ENCODE measurements at places on chromosomes 11 and 22.

GRCh38 chr11:125433454-125434121 lies 62.5 kb downstream of the FEZ1 start:
- DNase-seq: no peak

DNA sequence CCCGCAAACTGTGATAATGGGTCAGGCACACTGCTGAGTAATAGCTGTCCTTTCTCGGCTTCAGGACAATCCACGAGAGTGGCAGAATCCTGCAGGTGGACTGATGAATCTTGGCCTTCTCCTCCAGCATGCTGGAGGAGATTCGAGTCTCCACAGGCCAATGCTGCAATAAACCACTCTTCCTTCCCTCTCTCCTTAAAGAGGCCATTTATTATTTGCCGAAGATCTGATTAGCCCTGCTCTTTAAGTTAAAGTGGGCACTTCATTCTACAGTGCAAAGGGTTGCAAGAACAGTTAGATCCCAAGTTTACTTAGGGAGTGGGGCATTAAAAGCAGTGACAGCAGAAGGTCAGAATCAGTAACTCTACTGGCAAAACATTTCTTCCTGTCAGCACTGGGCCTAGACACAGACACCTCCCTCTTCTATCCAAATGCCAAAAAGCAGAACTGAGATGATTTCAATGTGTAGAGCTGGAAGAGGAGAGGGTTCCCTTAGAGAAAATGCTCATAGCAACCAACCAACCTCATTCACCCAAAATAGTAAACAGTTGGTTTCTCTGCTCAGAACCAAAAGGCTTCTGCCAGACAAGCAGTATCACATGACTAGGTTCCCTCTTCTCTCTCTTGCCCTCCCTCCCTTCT lies 121.7 kb downstream of the SGSM3 start:
- no peak for DNase-seq

- DNase-seq: no peak
Observed at GRCh38 chr11:10943968-10944367, 86.1 kb upstream of the ZBED5 start.

DNA sequence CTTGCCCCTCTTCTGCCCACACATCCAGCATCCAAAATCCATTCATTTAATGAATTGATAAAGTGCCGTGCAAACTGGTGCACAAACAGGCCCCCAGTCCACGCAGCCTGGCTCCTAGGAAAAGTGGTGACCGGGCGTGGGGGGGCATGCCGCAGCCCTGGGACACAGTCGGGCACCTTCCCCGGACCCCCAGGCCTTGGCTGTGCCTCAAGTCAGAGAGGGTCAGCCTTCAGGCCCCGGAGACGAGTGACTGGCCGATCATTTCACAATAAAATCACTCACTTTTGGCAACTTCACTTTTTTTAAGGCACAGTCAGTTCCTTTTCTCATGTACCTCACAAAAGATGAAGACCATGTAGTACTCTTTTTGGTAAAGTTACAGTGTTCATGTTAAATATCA lies 8.0 kb downstream of the CDPF1 start:
- DNase-seq: no peak

DNA sequence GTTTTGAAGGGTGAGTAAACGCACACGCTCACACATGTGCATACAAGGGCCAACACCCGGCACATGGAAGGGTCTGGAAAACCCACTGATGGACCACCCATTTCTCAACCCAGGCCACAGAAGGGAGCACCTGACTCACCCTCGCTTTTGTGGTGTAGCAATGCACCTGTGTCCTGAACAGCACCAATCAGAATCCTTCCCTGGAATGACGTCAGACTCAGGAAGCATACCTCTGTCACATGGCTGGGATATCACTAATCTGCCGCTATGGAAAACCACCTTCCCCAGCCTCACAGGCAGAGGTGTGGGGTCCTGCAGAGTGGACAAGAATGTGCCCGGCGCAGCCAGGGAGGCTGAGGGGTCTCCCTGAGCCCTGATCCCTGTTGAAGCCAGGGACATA lies 9.0 kb upstream of the OSM start:
- no peak for DNase-seq

DNA sequence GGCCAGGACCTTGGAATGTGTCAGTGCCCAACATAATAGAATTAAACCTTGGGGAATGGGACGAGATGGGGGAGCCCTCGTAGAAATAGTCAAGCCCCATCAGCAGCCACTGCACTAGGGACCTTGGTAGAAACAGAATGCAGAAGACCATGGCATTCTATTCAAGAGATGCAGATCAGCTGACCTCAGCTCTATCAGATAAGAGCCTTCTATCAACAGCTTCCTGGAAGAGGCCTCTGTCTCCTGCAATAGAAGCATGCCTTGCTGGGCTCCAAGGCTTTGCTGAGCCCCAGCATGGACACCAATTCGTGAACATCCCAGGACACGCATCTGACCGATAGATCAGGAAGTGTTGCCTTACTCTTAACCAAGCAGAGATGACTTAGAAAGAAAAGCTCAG lies 27.5 kb upstream of the FLI1 start:
- DNase-seq: no peak

GRCh38 chr11:57155400-57155799 lies 26.4 kb upstream of the LRRC55 start:
- DNase-seq: no peak

DNA sequence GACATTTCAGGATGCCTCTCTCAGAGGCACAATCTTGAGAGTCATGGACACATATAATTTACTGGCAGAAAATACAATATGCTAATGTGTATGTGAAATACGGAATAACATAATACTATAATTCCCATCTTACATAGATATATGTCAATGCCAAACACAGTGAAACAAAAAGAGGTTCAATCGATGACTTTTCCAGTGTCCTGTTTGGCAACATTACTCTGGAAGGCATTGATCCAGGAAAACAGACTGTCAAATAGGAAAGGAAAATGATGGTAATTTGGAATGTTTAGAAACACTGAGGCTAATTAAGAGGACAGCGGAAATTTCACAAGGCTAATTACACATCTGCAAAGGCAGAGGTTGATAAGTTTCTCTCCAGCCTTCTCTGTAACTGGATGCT lies 942.3 kb downstream of the LRRC4C start:
- no peak for DNase-seq

- no peak for DNase-seq
Observed at GRCh38 chr11:115322553-115323203, 181.5 kb downstream of the CADM1 start.

DNA sequence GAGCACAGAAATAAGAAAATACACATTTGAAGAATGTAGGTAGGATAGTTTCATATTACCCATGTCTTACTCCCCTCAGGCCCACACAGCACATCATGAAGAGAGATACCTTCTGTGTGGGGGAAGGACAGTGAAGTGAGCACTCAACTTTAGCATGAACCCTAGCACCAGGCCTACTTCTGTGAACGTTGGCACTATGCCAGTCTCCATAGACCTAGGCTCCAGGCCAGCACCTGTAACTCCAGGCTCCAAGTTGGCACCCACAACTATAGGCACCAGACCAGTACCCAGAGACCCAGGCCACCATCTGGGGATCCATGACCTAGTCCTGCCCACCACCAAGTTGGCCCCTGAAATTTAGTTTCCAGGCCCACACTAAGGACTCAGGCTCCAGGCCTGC lies 410.9 kb downstream of the INSC start:
- no peak for DNase-seq
